ENCODE measurements at places on chromosomes 4 and X.

DNA sequence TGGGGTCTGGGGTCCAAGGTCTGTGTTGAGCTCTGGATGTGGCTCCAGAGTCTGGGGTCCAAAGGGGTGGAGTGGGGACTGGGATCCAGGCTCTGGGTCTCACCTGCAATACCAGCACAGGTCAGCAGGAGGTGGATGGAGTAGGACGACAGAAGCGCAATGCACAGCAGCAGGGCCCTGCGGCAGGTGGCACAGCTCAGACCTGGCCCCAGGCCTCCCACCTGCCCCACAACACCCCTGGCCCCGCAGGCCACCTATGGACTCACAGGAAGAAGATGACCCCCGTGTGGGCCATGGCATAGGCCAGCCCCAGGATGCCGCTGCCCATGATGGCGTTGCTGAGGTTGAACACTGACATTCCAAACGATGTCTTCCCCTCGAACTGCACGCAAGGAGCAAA is 3.4 kb downstream of the SLC38A5 start:
- no peak for ATAC-seq

DNA sequence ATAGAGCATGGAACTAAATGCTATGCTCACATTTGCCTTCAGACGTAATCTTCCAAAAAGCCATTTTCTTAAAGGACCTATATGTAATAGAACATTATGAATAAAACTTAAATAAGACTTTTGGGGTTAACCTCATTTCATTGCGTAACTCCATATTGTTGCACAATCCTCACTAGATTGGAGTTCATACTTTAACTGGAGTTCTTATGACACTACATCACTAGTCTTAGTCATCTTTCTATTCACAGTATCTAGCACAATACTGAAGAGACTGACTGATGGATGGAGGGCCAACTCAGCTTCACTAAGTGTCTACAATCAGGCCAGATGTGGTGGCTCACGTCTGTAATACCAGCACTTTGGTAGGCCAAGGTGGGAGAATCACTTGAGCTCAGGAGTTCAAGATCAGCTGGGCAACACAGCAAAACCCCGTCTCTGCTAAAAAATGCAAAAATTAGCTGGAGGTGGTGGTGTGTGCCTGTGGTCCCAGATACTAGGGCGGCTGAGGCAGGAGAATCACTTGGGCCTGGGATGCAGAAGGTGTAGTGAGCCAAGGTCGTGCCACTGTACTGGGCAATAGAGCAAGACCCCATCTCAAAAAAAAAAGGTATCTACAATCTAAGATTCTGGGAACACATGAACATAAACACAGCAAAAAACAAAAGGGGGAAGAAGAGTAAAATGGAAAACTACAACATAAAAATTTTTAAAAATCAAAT is 80.8 kb upstream of the MAB21L2 start:
- peak; percentile 66 for ATAC-seq

- no peak for ATAC-seq
These were observed 201.6 kb downstream of the PACRGL start for GRCh38 chr4:20901851-20902250.

DNA sequence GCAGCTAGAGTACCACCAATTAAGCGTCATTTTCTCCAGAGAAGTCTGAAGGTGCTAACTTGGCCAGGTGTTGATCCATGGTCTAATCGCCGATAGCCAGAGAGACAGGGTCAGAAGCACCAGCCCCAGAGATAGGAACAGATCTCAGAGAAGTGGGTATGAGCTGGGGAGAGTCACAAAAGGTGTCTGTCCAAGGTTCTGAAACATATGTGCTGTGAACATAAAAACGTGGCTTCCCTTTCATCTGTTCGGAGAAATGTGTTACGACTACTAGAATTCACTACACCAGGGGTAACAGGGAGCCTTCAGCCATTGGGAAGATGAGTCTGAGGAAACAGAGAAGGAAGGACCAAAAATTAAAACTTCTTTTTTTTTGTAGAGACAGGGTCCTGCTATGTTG is 91.3 kb downstream of the FBXL5 start:
- no peak for ATAC-seq

- ATAC-seq, result no peak
These were observed 38.1 kb upstream of the NYX start for GRCh38 chrX:41409006-41409405.

GRCh38 chr4:6388713-6389112 is 83.7 kb downstream of the PPP2R2C start:
- ATAC-seq, result no peak

DNA sequence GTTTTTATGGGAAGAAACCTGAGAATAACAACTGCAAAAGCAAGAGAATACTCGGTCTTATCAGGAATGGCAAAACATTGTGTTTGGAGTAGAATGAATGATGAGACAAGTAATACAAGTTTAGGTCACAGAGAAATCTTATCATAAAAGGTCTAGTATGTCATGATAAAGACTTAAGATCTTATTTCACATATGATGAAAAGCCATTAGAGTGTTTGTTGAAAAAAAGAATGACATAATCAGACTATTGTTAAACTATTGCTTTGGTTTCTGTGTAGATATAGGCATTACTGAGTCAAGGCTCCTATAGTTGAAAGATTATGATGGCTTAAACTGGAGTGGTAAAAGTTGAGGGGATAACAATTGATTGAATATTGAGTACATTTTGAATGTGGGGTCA is 603.6 kb downstream of the CCSER1 start:
- no peak for ATAC-seq

GRCh38 chrX:81377329-81377728 is 175.4 kb downstream of the SH3BGRL start:
- ATAC-seq, result no peak

DNA sequence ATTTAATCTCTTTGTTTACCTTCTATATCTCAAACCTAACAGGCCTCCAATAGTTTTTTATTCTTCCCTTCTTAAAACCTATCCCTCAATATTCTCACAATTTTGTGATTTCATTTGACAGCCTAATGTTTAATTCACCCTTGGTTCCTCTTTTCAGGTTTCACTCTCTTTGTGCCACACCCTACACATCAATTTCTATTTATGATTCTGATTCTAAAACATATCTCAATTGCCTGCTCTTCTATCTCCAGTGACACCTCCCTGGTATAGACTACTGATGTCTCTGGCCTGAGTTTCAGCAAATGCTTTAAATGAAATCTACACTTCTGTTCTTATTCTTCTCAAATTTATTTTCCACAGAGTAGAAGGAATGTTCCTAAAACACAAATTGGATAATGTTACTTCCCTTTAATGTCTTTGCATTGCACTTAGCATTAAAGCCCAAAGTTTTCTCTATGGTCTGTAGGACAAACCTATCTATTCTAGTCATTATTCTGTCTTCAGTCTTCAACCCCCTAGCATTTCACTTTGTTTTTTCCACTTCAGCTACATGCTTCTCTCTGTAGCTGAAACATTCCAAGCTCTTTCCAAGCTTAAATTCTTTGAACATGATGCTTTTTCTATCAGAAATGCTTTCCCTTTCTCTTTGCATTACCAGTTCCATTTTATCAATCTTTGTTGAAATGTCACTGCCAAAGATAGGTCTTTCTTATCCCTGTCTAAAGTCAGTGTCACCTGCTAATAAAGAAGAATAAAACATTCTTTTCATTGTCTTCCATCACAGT is 622.0 kb downstream of the CENPC start:
- no peak for ATAC-seq

DNA sequence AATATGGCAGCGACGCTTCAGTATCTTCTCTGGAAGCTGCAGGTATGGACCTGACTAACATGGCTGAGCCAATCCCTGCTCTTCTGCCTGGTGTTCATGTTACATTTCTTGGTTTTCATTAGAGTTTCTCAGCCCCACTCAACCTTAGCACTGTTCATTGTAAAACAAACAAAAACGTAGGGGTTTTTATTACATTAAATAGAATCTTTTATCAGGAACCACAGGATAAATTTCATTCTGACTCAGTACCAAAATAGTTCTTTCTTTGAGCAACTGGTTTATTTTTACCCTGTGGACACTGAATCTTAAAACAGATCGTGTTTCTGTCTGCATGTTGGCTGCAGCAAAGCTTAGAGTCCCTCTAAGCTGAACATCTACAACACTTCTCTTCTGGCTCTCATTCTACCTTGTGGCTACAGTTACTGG is 27.1 kb downstream of the FHIP1A start:
- ATAC-seq, result no peak

- ATAC-seq, result peak; percentile 46
These were observed 42.0 kb upstream of the PROM1 start for GRCh38 chr4:16125571-16126445.

DNA sequence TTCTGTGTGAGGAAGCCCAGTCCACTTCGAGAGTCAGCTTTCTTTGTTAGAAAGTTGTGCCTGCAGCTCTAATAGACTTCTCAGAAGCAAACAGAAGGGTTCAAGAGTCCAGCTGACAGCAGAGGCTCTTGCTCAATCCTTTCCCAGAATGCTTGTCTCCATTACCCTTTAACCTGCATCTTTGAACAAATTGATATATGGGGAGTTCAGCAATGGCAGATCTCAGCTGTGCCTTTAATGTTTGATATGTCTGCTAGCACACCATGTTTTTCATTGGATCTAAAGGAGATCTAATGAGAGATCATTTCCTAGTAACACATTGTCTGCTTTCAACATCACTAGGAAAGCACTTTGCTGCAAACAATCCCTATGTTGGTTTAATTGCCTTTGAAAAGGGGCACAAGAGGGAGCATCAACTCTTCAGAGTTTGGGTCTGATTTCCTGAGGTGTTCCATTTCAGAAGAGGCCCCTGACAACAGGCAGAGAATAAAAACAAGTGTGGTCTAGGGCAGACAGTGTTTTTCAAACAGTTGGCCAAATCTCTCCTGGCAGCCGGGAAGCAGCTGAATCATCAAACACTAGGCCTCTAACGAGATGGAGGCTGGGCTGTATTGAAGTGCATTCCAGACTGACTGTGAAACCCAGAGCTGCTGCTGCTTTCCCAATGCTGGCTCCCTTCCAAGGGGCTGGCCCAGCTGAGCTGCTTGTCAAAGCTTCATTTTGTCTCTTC is 55.5 kb downstream of the LUZP4 start:
- ATAC-seq, result peak; percentile 86

DNA sequence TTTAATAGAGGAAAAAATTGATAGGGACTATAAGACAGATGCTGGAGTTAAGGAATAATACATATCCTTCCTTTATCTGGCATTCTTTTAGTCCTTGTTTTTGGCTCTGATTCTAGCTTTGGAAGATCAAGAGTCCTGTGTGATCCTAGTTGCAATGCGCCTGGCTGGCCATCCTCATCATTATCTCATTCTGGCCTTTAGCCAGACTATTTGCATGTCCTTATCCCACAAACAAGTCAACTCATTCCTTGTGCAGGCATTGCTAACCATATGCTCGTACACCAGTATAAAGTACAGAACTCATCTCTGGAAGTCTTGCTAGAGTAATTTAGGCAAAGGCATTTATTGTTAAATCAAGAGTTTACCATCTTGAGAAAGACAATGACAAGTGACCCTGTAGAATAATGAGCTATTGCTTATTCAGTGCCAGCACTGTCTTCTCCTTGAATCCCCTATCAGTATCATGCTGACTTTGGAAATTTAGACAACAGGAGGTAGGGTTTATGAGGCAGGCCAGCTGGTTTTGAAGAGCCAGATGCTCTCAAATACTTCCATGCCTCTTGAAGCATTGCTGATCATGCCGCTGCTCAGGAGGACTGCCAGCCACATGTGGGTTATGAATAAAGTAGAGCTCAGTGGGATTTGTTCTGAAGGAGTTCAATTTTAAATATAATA is 1730.3 kb upstream of the TENM3 start:
- ATAC-seq, result no peak

DNA sequence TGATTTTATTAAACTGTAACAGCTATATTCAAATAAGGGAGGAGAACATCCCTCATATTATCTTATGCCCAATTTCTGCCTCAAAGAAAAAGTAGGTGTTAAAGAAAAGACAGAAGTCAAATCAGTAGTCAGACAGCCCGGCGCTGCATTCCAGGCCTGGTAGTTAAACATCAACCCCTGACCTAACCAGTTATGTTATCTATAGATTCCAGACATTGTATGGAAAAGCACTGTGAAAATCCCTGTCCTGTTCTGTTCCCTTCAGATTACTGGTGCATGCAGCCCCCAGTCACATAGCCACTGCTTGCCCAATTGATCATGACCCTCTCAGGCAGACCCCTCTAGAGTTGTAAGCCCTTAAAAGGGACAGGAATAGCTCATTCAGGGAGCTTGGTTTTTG is 269.9 kb upstream of the GALNT7 start:
- no peak for ATAC-seq

- ATAC-seq, result no peak
These were observed 15.3 kb downstream of the USP46 start for GRCh38 chr4:52643785-52644244.

DNA sequence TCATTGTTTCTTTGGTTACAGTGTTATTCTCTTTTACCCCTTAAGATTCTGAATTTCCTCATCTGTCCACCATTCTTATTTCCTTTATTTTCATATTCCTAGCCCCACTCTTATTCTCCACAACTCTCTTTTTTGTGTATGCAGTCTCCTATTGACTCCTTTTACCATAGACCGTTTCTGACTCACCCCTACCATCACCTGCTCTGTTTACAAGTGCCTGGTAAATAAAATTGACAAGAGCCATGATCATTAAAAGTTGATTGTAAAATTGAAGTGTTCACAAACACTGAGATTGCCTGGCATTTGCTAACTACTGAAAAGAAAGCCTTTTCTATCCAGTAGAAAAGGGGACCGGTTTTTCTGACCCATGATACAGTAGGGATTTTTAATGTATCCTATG is 54.4 kb downstream of the MRPL1 start:
- no peak for ATAC-seq

- ATAC-seq, result no peak
These were observed 667.7 kb upstream of the DIPK2B start for GRCh38 chrX:45868425-45868824.

DNA sequence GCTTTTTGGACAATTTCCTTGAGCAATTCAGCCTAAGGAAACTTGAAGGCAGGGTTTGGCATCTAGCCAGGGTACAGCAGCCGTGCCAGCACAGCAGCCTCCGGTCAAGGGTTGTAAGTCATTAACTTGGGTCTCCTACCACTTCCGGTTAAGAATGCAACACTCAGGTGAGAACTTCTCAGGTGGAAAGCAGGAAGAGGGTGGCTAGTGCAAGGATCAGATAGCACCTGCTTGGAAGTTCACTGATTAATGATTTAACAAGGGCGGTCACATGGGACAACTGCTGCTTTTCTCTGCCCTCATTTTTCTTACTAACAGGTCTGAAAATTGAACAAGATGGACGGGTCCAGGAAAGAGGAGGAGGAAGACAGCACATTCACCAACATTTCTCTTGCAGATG is 30.1 kb upstream of the SCOC start:
- ATAC-seq, result no peak

Measured in esophagus mucosa (tissue), 1 donor.